Activated T-helper 1 cell treated with anti-CD3 and anti-CD28 coated beads, Interleukin-12 subunit alpha, Interleukin-12 subunit beta, Interleukin-2, Interleukin-4 antibody, amounts not matched to agents 30 ng/mL and 10 ng/mL and 1 ng/mL, durations not matched to agents 14 hours and 24 hours and 36 hours (primary cell): ENCODE measurements at places on chromosomes 7 and 10.

DNA sequence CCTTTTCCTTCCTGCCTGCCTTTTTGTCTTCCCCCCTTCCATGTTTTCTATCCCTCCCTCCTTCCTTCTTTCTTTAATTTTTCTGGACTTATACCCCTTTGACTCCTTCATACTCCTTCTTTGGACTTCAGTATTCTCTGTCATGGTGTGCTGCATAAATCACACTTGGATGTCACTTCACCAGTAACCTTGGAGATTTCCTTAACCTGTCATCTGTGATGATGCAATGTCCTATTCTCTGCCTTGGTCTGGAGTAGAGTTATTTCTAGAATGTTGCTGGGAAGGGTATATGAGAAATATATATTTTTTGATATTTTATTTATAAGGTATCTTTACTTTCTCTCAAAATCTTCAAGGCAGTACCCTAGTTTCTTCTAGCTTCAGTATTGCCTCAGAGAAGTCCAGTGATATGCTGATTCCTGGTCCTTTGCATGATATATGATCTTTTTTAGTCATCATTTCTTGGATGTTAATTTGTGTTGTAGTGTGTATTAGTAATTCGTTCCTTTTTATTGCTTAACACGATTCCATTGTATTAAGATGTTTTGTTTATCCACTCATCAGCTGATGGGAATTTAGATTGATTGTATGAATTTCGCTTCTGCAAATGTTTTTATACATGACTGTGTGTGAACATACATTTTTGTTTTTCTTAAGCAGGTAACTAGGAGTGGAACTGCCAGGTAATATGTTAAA is 206.9 kb upstream of the MBL2 start:
- no peak for DNase-seq

DNA sequence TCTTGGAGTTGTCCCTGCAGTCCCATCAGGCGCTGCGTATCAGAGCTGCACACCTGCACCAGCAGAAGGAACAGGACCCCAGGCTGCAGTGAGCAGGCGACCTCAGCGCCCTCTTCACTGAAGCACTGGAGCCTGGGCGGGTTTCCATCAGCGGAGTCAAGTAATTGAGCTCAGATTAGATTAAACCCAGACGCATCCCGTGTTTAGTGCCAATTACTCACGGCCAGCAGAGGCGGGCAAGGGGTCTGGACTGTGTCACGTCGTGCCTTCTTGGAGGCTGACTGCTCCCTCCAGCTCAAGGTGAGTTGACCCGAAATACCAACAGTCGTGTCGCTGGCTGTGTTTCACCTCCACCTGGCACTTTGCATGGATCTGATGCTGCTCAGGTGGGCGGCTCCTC is 123.6 kb downstream of the CXCL12 start:
- DNase-seq, result no peak

DNA sequence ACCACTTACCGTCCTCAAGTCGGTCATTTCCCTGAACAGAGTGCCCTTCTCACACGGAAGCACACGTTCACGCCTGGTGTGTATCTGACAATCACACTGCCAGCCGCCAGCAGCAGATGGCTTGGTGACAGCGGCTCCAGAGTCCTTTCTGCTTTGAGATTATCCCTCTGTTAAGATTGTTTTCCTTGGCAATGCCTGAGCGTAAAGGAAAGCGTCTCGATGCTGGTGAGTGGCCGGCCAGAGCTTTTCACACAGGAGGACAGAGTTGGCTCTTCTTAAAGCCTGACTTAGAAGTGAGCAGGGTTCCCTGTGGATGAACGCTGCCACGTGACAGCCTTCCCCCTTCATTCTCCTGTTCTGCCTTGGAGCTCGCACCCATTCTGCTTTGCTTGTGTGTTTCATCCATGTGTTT is 22.1 kb upstream of the PRKAR1B start:
- no peak for DNase-seq

GRCh38 chr7:105452085-105452484 is 63.4 kb upstream of the SRPK2 start:
- no peak for DNase-seq

DNA sequence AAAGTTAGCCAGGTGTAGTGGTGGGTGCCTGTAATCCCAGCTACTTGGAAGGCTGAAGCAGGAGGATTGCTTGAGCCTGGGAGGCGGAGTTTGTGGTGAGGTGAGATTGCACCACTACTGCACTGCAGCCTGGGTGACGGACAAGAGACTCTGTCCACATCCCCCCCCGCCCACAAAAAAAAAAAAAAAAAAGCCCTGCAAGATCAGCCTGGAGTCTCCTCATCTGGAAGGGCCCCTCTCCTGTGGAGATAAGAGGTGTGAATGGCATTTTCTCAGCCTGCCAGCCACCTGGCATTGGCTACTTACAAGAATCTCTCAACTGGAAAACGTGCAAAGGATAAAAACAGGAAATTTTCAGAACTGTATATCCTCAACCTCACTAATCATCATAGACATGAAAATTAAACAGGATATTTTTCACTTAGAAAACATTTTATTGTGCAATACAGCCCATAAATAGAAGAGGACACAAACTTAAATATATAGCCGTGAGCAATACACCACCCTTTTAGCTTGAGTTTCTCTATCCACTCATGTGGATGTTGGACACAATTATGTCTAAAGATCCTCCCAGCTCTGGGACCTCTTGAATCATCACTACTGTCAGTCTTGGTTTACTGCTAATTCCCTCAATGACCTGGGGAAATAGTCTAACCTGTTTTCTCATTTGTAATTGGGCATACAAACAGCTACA is 11.3 kb upstream of the TSPAN15 start:
- no peak for DNase-seq

GRCh38 chr7:48786951-48787350 is 137.4 kb upstream of the CDC14C start:
- no peak for DNase-seq

DNA sequence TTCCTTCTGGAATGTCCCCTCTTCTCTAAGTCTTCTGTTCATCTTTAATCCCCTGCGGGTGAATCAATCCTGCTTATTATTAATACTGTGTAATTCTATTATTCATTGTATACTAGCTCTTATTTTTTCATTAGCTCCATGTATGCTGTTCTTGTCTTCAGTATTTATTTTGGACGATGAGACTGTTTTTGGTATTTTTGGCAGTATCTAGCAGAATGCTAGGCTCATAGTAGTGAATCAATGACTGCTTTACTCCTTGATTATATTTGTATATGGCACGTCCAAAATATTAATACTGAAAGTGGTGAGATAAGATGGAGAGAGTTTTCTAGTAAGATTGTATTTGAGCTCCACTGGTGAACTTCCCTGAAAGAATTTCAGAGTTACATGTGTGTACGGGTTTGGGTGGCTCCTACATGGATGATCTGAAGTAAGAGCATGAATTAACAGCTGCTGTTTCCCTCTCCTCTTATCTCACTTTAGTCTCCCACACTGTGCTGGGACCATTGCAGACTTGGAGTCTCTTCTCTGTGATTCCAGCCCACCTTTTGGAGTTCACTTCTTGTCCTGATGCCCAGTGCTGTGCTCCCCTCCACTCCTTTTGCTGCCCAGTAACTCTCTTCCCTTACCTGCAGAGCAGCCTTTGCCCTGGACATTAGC is 226.0 kb downstream of the CDK14 start:
- DNase-seq, result no peak

DNA sequence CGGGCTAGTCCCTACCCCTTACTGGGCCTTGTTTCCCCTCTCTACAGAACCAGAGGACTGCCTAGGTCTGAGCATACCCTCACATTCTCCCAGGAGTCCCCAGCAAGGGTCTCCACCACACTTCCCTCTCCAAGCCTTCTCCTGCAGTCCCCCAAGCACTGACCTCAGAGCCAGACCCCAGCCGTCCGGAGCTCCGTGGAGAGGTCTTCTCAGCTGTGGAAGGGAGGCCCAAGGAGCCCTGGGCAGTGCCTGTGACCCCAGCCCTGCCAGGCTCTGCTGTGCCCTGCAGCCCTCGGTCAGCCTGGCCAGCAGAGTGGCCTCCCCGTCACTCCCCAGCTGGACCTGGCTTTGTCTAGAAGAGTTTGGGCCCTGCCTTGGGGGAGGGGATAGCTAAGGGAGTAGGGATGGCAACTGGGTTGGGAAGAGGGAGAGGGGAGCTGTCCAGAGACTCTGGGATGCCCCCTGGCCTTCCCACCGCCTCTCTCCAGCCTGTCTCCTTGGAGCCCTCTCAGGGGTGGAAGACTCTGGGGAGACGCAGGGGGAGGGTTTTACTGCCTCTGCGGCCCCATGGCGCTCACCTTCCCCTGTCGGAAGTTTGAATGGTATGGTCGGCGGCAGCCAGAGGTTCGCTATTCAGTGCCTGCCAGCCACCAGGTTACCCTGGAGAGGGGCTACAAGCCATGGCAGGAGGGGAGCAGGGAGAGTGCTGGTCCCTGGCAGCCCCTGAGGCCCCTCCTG is at the start of gene C10orf105:
Gene C10orf105 (minus strand): TSS at position 315 of the 738 bp plus-strand sequence. CDS start 3,441 bp downstream, outside the sequence.
- DNase-seq, result no peak

GRCh38 chr7:35232994-35233393 is 20.9 kb downstream of the TBX20 start:
- no peak for DNase-seq

DNA sequence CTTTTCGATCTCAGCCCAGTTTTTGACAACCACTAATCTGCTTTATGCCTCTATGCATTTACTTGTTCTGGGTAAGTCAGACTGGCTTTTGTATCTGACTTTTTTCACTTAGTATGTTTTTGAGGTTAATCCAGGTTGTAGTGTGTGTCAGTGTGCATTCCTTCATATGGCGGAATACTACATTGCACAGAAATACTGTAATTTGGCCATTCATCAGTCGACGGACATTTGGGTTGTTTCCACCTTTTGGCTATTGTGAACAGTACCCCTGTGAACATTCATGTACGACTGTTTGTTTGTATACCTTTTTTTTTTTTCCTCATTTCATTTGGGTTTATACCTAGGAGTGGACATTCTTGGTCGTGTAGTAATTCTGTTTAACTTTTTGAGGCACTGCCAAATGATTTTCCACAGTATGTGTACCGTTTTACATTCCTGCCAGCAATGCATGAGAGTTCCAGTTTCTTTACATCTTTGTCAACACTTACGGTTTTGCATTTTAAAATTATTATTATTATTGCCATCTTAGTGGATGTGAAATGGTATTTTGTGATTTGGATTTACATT is 57.4 kb downstream of the MKLN1 start:
- DNase-seq, result no peak

DNA sequence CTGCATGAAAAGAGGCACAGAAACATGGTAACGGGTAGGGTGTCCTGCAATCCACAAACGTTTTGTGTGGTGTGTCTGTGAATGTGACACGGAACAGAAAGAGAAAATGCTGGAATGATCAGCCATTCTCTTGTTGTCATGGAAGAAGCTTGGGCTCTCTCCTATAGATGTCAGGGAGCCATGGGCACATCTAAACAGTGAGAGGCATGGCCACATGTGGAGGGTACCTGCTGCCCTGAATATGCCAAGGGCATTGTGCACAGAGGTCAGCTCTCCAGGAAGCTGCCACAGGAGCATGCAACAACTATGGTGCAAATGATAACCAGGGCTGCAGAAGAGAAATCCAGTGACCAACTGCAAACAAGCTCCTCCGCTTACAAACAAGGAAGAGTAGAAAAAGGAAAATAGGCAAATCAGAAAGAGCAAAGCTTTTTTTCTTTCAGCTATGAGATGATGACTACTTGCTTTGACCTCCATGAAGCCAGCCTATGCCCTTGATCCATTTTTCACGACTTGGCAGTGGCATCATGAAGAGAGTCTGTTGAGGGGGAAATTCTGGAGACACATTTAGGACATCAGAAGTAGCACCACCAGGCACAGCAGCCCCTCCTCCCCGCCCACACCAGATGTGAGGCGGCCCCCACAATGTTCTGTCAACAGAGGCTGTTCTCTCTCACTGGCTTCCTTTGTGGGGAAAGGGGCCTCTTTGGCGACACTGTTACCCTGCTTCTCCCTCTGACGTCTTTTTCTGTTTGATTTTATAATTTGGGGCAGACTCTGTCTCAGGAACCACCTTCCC is 4.8 kb upstream of the PDE1C start:
- no peak for DNase-seq

DNA sequence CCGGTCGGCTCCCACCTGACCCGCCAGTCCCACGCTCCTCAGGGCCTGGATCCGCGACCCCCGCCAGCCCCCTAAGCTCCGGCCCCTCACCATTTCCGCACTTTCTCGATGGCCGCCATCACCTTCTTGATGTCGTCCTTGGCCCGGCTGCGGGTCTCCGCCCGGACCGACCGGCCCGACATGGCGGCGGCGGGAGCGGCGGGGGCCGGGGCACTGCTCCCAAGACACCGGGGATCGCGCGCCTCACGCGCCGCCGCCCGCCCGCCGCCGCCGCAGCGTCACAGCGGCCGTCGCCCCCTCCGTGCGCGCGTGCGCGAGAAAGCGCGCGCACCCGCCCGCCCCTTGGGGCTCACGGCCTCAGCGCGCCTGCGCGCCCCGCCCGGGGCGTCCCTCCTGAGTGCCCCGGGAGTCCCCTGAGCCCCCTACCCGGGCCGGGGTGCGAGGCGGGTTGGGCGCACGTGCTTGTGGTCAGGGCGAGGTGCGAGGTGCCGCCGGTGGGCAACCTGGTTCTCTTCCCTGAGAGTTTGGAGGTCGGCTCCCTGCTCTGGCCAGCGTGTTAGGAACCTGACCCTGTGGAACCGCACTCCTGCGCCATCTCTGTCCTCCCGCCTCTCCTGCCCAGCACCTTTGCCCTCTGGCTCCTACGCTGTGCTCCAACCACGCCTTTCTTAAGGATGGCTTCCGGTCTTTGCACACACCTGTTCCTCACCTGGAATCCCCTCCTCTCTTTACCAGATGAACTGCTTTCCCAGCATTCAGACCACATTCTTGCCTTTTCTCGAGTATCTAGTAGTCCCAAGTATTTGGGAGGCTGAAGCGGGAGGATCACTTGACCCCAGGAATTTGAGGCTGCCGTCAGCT is at the start of gene BCL7B:
Gene BCL7B (minus strand): TSS at position 294 of the 861 bp plus-strand sequence. CDS start 112 bp downstream, at position 182.
- DNase-seq, result peak; percentile 81

DNA sequence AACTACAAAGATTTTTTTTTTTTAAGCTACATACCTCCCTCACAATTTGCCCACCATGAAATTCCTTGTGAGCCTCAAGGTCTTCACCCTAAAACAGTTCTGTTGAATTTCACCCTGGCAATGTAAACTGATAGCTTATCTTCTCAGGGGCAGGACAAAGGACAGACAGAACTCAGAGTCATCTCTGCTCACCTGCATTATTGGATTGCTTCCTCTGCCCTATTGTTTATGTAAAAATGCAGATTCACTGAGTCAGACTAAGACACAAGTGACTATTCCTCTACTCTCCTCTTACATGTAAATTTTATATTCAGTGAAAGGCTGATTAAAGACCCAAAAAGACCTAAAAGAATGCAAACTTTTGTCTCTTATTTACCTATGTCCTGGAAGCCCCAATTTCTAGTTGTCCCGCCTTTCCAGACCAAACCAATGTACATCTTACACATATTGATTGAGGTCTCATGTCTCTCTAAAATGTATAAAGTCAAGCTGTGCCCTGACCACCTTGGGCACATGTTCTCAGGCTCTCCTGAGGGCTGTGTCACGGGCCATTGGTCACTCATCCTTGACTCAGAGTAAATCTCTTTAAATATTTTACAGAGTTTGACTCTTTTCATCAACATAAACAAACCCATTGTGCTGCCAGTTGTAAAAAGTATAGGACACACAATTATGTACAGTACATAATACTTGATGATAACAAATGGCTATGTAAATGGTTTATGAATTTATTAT is 440.2 kb downstream of the HTR7 start:
- DNase-seq, result no peak
